ENCODE measurements at places on chromosomes 5 and 9.

- DNase-seq = no peak
Measured at GRCh38 chr5:7330256-7330655, 65.7 kb upstream of the ADCY2 start.

DNA sequence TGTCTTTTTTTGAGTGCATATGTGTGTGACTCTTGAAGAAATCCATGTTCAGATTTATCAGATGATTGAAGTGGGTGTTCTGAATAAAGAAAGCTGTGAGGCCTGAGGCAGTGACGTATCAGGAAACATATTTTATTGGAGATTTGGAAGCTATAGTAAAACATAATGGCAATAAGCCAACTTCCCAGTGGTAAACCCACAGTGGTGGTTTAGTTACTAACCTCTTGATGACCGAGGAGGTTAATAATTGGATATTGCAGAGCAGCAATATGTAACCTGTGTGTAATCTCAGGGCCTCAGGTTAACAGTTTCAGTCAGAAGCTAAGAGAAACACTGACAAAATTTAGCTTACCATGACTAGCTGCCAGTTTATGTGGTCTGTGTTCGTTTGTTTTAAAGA, 6.9 kb downstream of the RGMB start:
- DNase-seq = no peak

GRCh38 chr5:174799121-174799520, 74.7 kb downstream of the MSX2 start:
- DNase-seq = no peak

DNA sequence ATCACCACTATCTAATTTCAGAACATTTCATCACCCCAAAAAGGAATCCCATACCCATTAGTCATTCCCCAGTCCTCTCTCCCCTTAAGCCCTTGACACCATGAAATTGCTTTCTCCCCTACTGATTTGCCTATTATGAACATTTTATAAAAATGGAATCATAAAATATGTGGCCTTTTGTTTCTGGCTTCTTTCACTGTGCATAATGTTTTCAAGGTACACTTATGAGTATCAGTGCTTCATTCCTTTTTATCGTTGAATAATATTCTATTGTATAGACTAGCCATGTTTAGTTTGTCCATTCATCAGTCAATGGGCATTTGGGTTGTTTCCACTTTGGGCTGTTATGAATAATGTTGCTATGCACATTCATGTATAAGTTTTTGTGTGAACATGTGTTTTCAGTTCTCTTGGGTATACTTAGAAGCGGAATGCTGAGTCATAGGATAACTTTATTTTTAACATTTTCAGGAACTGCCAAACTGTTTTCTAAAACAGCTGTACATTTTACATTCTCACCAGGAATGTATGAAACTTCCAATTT, 40.4 kb upstream of the FGF1 start:
- DNase-seq = no peak

- no peak for DNase-seq
Measured at GRCh38 chr5:144778561-144778960, 607.9 kb downstream of the KCTD16 start.

DNA sequence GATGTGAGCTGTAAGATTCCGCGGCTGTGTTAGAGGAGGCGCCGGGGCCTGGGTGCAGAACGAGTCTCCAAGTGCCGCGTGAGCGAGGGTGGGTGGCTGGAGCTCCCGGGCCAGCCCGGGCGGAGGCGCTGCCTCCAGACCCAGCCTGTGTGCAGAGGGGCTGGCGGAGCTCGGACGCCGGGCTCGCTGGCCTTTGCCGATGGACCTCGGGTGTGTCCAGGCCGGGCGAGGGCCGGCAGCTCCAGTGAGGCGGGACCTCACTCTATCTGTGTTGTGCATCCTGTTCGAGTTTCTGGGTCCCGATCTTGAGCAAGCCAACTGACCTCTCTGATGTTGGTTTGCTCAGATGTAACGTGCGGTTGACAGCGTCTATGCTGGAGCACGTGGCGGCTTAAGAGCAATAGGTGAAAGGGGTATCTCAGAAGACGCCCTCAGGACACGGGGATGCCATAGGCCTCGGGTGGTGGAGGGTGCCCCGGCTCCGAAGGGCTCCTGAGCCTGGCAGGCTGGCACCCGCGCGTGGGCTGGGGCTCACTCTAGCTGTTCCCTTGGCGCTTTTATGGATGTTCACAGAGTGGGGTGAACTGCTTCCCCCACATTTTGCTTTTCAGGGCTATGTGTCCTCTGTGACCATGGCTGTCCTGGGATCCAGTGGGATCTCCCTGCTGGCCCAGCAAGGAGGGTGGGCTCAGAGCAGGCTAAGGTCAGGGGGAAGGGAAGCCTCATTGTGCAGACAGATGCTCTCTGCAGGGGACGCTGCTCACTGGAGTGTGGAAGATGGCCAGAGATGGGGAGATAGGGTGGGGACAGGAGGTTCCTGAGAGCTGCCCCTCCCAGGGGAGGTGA, 69.8 kb downstream of the MRPL36 start:
- no peak for DNase-seq

DNA sequence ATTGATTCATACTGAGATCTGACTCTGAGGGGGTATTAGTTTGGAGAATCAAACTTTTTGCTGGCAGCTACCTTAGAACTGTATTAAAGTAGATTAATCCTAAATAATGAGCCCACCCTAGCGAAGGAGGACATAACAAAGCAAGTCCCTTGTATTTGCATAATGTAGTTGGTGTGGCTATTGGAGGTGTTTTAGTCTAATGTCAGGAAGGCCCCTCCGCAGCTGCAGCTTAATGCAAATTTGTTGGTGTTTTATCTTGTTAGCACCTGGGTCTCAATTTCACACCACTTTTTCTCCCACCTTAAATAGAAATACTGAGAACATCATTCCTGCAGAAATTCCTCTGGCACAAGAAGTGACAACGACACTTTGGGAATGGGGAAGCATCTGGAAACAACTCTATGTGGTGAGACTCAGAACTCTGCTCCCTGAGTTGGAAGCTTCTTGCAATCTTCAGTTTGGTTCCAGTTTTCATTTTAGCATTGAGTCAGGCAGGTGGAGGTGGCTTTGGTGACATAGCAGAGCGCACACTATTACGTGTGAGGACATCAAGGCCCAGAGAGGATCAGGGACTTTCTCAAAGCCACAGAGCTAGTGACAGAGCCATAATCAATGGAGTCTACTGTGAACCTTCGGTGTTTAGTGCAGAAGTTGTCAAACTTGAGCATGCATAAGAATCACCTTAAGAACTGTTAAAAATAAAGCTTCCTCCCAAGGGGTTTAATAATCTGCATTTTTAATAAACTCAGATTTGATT, 33.9 kb downstream of the DOCK2 start:
- DNase-seq = no peak

DNA sequence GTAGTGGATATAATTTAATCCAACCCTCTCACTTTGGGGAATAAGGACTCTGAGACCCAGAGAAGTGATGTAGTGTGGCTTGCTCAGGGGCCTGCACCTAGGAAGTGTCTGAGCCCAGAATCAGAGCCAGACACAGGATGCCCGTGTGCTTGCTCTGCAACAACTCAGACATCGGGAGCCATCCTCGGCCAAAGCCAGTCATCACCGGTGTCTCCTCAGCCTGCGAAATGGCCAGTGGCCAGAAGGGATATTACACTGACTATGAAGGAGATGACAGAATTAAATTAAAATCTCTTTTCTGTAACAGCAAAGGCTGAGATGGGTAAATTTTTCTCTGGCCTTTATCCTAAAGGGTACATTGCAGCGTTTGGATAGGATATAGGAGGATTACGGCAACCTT, 102.9 kb downstream of the MARCHF11 start:
- no peak for DNase-seq

DNA sequence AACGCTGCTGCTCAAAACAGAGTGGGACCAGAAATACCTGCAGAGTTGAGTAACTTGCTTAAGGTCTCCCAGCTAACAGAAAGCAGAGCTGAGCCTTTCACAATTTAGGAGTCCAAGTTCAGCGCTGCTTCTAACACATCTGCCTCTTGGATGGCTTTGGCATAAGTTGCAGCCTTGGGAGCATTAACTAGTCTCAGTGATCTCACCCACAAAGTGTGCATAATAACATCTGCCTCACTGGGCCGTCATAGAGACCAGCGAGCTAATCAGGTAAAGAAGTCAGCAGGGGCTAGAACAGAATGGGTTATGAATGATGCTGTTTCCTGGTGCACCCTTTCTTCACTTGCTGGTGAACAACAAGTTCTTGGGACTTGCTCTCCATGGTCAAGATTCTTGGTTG, 36.5 kb downstream of the WWC1 start:
- DNase-seq = no peak

DNA sequence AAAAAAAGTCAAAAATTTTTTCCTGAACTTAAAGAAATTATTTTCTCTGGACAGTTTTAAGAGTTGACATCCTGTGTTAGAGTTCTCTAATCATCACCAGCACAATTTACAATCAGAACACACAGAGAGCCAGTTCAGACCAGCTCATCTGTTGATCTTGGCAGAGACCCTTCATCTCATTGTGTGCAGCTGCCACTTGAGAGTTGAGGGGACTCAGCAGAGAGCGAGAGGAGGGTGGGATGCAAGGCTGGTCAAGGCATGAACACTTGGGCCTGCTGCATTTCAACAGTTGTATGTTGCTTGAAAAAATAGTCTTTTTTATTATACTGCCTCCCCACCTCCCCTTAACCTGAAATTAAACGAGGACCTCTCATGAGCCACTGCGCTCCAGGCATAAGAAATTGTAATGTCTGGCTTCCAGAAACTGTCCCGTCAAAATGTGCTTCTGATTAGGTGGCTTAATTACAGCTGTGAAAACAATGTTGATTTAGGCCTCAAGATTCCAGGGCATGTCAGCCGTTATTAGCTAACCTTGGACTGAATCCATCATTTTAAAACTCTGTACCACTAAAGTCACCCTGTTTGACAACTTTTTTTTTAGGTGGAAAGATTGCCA, 383.6 kb downstream of the CCDC171 start:
- DNase-seq = no peak

DNA sequence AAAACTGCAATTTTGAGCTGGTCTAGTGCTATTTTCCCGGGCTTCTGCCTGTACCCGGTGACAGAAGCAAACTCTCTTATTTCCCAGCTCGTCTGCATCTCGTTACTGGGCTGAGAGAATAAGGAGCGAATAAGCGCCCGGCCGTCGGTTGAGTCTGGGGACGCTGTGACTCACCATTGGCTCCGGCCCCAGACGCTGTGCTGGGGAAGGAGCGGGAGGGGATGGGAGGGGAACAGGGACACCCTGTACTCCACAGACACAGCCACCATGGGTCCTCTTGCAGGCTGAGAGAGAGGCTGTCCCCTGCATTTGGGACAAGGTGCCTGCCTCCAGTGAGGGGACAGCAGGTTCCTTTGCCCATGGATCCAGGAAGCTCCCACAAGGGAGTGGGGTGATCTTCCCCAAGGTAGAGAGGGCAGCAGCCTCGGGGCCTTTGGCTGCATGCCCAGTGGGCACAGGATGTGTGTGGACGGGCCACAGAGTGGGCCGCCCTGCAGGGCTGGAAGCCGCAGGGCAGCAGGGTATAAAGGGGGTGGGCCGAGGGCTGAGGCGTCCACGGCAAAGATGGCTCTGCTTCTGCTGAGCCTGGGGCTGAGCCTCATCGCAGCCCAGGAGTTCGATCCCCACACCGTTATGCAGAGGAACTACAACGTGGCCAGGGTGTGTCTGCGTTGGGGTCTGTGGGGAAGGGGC, at the start of gene LCN9:
LCN9 (plus strand) TSS at position 552 of the 693 bp plus-strand sequence; CDS start at position 565, 13 bp downstream.
- DNase-seq = no peak

DNA sequence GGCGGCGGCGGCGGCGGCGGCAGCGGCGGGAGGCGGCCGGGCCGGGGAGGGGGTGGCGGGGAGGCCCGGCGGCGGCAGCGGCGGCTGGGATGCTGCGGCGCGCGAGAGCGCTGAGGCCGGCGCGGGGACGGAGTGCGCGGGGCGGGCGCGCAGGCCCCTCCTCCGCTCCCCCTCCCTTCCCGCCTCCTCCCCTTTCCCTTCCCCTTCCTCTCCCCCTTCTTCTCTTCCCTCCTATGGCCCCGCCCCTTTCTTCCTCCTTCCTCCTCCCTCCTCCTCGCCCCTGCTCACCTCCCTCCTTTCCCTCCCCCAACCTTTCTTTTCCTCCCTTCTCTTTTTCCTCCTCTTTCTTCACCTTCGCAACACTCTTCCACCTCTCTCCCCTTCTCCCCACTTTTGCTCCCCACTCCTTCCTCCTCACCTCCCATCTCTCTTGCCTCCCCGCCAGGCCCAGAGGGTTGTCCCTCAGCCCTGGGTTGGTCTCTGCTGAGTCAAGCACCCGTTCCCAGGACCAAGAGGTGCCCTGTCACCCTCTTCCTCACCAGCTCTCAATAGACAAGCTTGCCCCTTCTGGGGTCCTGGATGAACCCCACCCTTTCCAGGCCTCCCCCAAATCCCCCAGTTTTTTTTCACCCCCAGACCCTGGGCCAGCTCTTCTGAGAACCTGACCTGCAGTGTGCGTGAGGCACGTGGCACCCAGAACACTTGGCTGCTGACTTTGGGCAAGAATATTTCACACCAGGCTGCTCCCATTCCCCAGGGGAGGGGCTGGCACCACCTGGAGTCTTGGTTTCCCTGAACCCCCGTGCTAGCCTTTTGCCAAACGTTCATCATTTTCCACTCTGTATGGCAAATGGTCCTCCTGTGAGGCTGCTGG, at the start of gene SEMA4D:
SEMA4D (minus strand) TSS at position 136 of the 874 bp plus-strand sequence. CDS start 92,657 bp downstream, outside the sequence.
- DNase-seq = no peak

- DNase-seq = no peak
Measured at GRCh38 chr5:81925981-81926380, 45.8 kb upstream of the ATG10 start.

DNA sequence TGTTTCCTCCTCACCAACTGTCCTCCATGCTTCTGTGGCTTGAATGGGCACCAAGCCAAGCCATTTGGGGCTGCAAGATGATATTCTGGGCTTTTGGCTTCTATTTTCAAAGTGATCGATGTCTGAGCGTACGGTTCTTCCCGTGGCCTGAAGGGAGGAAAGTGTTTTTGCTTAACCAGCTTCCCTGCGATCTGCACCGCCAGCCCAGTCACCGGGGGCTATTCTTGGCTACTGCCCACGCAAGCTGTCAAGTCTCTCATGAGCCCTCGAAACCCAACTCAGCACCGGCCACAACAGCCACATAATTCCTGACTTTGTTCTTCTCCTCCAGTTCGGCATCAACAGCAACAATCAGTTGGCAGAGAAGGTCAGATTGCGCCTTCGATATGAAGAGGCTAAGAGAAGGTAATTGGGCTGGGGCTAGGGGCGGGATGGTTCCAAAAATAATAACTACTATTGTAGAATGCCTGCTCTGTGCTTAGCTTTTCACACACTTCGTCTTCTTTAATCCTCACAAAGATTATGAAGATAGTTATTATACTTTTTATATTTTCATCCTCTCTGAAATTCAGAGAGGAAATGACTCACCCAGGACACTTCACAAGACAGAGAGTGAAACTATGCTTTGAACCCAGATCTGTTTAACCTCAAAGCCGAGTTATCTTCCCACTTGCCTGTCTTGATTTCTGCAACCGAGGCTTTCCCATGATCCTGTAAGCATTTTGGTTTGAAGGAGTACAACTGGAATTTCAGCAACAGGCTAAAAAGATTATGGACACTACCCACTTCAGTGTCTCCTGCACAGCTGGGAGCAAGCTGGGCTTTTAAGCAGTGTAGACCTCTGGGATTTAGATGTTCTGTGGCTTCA, 76.4 kb upstream of the RARS1 start:
- DNase-seq = peak; percentile 30

GRCh38 chr9:113771199-113771598, 104.9 kb upstream of the ZNF618 start:
- no peak for DNase-seq
